ENCODE measurements at places on chromosomes 4 and X.

GRCh38 chr4:159017323-159018026, 85.4 kb upstream of the RAPGEF2 start:
- DNase-seq: no peak

DNA sequence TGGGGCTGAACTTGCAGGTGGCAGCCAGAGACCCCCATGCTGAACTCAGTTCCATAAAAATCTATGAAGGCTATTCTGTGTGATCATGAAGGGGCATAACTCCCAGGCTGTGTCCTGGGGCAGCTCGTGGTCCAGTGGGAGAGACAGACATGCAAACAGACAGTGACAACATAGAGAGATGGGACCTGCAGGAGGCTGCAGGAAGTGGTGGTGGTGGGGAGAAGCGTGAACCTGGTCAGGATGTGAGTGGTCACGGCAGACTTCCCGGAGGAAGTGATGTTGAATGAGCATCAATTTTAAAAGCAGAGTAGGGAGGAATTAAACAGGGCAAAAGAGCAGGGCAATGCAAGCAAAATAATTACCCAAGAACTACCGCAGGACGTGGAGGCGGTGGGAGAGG, 23.2 kb upstream of the SORCS2 start:
- DNase-seq: no peak

DNA sequence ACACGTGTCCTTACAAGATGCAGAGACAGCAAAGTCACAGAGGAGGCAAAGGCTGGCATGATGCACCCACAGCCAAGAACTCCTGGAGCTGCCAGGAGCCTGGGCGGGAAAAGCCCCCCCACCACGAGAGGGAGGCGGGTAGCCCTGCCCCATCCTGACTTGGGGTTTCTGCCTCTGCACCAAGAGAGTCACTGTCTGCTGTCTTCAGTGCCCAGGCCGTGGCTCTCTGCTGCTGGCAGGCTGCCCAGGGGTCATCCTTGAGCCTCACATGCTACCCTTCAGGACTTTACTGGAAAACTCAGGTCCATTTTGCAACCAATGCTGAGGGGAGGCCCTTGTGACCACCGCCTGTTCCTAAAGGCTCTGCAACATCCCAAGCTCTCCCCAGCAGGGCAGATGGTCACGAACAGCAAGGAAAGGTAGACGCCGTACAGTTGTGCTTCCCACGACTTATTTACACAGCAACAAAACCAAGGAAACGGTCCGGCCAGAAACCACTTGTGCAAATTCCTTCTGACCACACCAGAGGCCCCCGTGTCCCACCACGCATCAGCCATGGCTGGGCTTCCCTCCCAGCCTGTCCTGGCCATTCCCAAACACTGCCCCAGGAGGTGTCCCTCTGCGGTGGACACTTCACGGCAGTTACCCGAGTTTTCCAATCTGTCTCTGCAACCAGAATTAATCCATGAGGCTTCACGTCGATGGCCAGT, 56.9 kb downstream of the ACOX3 start:
- DNase-seq: no peak

GRCh38 chr4:84753321-84753972, 170.5 kb downstream of the CDS1 start:
- no peak for DNase-seq

Measured in T-helper 17 cell (primary cell).